ENCODE measurements at places on chromosomes 3 and 15.
A peak's percentile ranks its signal among the peaks of the same experiment; 100 is the strongest.

DNA sequence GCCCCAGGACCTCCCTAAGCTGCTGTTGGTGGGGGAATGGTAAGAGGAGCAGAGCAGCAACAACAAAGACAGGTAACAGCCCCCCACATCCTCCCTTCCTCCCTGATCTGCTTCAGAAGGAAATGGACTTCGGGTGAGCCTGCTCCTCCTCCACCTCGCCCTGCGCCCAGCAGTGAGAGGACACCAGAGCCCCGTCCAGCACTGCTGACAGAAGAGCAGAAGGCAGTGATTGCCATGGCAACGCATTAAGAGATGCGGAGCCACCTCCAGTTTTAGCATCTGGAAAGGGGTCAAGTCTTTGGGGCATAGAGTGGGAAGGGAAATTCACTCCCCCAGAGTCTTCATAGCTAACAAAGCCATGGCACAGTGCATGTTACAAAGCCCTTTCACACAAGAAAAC is 77.6 kb upstream of the HRH1 start:
- DNase-seq: no peak

DNA sequence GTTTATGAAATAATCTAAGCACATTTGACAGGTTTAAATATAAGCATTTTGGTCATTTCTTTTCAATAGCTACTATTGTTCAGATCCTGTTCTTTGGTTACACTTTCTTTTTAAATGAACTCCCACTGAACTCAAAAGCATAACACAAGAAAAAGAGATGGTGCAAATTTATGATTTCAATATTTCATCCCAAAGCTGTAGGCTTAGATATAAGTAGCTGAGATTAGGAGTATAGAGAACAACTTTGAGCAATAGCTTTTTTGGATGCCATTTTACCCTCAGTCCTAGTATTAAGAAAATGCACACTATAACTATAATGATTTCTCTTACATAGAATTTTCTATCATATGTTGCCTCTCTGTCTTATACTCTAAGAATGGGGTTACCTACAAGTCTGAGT is 213.8 kb downstream of the ATP8B4 start:
- DNase-seq: no peak

DNA sequence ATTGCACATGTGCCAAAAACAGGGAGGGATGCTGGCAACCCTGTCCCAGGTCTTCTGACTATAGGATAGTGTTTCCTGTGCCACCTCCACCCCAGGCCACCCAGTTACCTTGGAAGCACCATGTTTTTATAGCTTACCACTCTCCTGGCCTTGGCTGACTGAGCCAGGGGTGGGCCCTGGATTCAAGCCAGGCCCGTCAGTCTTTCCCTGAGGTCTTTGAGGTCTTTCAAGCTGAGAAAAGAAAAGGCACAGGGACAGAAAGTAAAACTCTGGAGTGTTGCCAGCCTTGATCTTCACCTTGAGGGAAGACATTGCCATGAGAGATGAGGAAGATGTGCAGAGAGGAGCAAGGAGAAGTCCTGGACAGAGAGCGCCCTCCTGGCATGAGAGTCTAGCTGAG is 46.3 kb downstream of the SYNM start:
- DNase-seq: no peak

GRCh38 chr15:99954361-99955180 is 221.3 kb upstream of the LYSMD4 start:
- DNase-seq: no peak

- DNase-seq: no peak
Measured at GRCh38 chr3:21752749-21753347, 1.8 kb upstream of the ZNF385D start.

GRCh38 chr3:18238332-18238731 is 186.8 kb downstream of the SATB1 start:
- no peak for DNase-seq

GRCh38 chr3:66320390-66320789 is 99.6 kb downstream of the SLC25A26 start:
- DNase-seq: no peak

DNA sequence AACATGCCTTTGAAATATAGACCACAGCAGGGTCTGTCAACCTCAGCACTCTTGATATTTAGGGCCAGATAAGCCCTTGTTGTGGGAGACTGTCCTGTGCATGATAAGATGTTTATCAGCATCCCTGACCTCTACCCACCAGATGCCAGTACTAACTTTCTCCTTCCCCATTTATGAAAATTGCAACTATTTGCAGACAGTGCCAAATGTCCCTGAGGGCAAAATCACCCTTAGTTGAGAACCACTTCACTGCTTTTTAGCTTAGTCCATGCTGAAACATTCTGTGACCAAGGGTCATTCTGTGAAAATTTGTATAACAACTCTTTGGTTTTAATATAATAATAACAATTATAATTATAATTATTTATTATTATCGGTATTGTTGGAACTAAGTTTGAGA is 1032.4 kb downstream of the MCTP2 start:
- DNase-seq: no peak

DNA sequence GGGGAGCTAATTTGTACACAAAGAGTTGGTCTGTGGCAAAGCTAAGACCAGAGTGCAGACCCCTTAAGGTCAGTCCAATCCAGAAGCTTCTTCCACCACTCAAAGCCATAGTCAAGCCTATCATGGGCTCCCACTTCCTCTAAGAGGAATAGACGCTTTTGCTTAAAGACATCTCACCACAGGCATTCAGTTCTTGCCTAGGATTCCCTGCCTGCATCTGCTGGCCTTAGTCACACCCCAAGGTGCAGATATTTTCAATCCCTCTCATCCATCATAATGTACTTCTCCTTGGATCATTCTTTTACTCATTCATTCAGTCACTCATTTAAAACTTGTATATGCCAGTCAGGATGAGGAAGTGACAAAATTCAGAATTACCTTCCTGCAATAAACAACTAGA is 179.6 kb upstream of the STT3B start:
- no peak for DNase-seq

- DNase-seq: no peak
Measured at GRCh38 chr15:30068326-30068725, 14.4 kb upstream of the GOLGA8J start.

GRCh38 chr3:165642761-165643420 is 194.3 kb downstream of the BCHE start:
- no peak for DNase-seq

DNA sequence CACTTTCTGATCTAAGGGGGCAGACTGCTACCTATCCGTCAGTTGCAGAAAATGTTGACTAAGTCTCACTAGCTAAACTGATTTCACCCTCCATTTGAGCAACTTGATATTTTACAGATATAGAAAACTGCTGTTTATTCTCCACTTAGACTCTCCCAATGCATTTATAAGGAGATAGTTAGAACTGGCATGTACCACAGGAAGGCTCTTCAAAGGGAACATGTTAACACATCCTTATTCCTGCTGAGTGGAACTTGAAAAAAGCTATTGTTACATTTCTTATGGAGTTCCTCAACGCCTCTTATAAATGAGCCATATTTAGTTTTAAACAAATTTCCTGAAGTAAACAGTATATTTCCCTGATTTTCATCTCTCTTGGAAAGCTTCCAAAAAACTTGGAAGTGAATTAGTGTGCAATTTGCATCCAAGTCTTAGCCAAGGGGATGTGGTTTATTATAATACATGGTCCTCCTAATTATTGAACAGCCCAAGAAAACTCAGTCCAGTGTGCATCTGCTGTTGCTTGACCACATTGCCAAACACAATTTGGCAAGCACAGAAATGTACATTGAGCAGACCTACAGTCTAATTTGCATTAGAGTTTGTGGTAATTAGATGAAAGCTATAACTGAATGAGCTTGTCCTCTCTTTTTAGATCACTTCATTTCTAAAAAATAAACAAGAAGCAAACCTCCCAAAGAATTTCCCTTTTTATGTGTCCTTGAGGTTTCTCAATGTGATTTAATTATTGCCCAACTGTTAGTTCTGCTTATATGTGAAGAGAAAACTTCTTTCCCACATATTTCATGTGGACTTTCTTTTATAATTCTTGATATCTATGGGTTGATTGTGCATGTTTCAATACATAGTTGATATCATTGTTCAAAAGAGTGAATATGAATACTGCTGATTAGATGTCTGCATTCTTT is 72.6 kb upstream of the DPH6 start:
- DNase-seq: no peak

- DNase-seq: no peak
Measured at GRCh38 chr15:66740802-66741201, 38.8 kb downstream of the SMAD6 start.

DNA sequence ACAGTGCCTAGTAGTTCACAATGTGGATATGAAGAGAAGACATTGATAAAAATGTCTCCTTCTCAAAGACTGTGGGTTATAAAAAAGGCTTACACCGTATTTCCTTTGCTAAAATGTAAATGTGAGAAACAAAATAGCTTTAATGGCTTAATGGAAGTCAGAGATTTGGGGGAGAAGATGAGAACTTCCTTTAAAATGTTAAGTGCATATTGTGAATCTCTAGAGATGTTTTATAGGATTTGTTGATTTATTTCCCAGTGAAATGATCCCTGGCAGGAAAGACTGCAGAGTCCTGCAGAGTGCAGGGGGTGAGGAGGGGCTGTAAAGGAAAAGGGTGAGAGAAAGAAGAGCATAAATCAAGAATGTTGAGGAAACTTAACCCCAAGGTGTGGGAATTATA is 305.1 kb downstream of the GAP43 start:
- no peak for DNase-seq

- no peak for DNase-seq
Measured at GRCh38 chr3:7847021-7847420, 654.6 kb upstream of the LMCD1 start.

DNA sequence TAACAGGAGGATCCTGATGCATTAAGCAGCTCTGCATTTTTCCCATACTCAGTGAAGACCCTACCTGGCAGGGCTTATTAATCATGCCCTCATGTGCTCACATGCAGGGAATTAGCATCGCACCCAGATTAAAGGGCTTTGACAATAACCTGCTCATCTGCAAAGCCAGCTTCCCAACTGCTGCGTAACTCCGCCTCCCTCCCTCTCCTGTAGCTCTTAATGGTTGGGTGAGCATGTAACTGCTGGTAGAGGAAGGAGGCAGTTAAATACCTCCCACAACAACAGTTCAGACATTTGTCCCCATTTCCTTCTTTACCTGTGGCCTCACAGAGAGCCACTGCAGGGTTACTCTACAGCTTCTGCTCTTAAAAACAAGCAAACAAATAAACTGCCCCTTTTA is 203.6 kb upstream of the WNT5A start:
- no peak for DNase-seq

GRCh38 chr15:72318408-72318942 is 1.5 kb downstream of the CELF6 start:
- no peak for DNase-seq

GRCh38 chr3:156633335-156633734 is 41.1 kb upstream of the TIPARP start:
- DNase-seq: no peak

- DNase-seq: no peak
Measured at GRCh38 chr3:60578936-60579335, 672.3 kb downstream of the FHIT start.

GRCh38 chr3:124223853-124224252 is 231.9 kb upstream of the ROPN1 start:
- DNase-seq: no peak

DNA sequence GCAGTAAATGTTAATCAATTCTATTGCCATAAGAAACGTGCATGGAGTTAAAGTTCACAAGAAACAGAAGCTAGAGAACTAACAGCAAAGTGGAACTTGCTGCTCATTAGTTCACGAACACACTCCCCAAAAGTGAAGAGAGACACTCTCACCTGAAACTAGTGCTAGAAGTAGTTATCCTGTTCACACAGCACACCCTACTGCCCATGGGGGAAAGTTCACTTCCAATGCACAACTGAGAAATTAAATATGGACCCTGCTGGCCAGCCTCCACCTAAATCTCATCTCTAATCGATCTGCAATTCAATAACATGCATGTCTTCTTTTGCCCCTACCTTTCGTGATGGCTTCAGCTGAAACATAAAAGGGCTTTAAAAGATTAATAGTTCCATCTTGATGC is 39.4 kb upstream of the FRMD4B start:
- no peak for DNase-seq

GRCh38 chr15:91049378-91050127 is 27.2 kb upstream of the VPS33B start:
- DNase-seq: peak; percentile 8

GRCh38 chr3:157363393-157363792 is 73.3 kb upstream of the PTX3 start:
- DNase-seq: no peak

DNA sequence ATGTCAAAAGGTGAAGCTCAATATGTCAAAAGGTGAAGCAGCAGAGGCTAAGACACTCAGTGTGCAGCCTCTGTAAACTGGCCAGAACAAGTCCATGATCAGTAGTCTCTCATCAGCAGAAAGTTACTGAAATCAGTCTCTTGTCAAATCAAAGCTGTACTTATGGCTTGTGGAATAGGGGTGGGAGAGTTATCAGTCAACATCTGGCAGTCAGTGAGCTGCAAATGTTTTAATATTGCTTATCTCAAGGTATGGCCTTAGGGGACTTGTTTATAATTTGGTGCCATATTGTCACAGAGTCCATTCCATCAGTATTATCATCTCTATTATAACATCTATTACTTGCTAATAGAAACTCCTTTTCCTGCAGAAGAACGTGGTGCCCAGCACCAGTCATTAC is 14.9 kb upstream of the WDR49 start:
- DNase-seq: no peak

DNA sequence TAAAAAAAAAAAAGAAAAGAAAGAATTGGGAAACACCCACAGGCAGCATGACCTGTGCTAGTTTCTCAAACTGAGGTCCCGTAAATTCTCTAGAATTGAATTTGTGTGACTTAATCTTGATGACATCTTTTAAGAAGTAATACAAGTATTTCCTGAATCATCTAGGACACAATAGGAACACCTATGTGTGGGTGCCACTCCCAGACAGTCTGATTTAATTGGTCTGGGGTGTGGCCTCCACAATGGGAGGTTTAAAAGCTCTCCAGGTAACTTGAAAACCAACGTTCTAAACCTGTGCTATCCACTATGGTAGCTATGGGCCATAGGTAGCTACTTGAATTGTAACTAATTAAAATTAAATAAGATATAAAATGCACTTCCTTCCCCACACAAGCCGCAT is 28.1 kb downstream of the CFAP92 start:
- no peak for DNase-seq

DNA sequence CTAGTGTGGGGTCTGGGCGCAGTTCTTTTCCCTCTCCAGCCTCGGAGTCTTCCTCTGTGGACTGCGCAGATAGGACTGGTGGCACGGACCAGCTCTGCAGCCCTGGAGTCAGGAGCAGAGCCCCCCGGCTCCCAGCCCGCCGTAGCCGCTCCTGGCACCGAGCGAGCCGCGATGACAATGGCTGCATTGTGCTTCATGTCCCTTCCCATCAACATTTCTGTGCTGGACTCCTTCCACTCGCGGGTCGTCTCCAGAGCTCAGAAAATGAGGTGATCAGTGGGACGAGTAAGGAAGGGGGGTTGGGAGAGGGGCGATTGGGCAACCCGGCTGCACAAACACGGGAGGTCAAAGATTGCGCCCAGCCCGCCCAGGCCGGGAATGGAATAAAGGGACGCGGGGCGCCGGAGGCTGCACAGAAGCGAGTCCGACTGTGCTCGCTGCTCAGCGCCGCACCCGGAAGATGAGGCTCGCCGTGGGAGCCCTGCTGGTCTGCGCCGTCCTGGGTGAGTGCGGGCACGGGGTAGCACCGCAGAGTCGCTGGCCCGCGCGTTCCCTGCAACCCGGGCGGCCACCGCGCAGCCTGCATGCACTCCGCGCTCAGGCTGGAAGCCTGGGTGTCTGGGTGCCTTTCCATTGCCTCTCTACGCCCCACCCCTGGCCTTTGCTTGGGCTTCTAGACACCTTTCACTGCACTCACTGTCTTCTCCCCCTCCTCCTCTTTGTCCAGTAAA is at the start of gene TF:
TSS of gene TF (plus strand) at position 413 of the 731 bp plus-strand sequence. CDS start at position 461, 48 bp downstream.
- no peak for DNase-seq

GRCh38 chr3:133451309-133451708 is 51.5 kb downstream of the BFSP2 start:
- no peak for DNase-seq

GRCh38 chr3:132236701-132237651 is 80.2 kb upstream of the ACP3 start:
- no peak for DNase-seq
